Activated CD8-positive, alpha-beta T cell treated with anti-CD3 and anti-CD28 coated beads for 36 hours (primary cell): ENCODE measurements at places on chromosomes 4 and X. TPM values are rescaled to one million over a fixed set of nuclear protein-coding genes. Genes with fewer than 3 reads are reported as not detected.

HTN3 gene
- total RNA-seq = not detected

ITIH6 gene
- total RNA-seq = not detected

DMRTC1B gene
- not detected for total RNA-seq

TRIM2 gene
- total RNA-seq = 0.63 TPM

ERAS gene
- not detected for total RNA-seq

DBET gene
- not detected for total RNA-seq

RTL9 gene
- not detected for total RNA-seq

MAGEC3 gene
- total RNA-seq = not detected

RAB33A gene
- 28.8 TPM for total RNA-seq

DNAJB14 gene
- total RNA-seq = 40.0 TPM

SCFD2 gene
- total RNA-seq = 22.1 TPM

JCHAIN gene
- total RNA-seq = not detected

EFHC2 gene
- total RNA-seq = 0.20 TPM

NPNT gene
- not detected for total RNA-seq

TEC gene
- 3.6 TPM for total RNA-seq

PNMA5 gene
- not detected for total RNA-seq

PNPLA4 gene
- total RNA-seq = 13.9 TPM

ACTRT1 gene
- not detected for total RNA-seq

ABCG2 gene
- total RNA-seq = 0.54 TPM

PALLD gene
- total RNA-seq = 0.60 TPM

CT45A3 gene
- not detected for total RNA-seq

TGIF2LX gene
- not detected for total RNA-seq

PNMA6E gene
- total RNA-seq = not detected

P2RY8 gene
- 27.5 TPM for total RNA-seq

GAGE2A gene
- not detected for total RNA-seq

NPY5R gene
- total RNA-seq = not detected

IDUA gene
- 4.8 TPM for total RNA-seq

PSAPL1 gene
- total RNA-seq = not detected

TECRL gene
- total RNA-seq = not detected

FHL1 gene
- 18.4 TPM for total RNA-seq

DCAF12L1 gene
- not detected for total RNA-seq

HTT gene
- 54.2 TPM for total RNA-seq

GPRIN3 gene
- 10.6 TPM for total RNA-seq

CENPVL1 gene
- total RNA-seq = not detected

ZNF157 gene
- 0.52 TPM for total RNA-seq
